Activated CD8-positive, alpha-beta memory T cell treated with anti-CD3 and anti-CD28 coated beads for 4 hours (primary cell): ENCODE measurements at places on chromosomes 3 and 15.

GRCh38 chr15:73631915-73632669 is 1.1 kb downstream of the NPTN start:
- DNase-seq, result no peak

- DNase-seq, result no peak
Observed at GRCh38 chr3:107392549-107393165, 15.4 kb downstream of the CCDC54 start.

DNA sequence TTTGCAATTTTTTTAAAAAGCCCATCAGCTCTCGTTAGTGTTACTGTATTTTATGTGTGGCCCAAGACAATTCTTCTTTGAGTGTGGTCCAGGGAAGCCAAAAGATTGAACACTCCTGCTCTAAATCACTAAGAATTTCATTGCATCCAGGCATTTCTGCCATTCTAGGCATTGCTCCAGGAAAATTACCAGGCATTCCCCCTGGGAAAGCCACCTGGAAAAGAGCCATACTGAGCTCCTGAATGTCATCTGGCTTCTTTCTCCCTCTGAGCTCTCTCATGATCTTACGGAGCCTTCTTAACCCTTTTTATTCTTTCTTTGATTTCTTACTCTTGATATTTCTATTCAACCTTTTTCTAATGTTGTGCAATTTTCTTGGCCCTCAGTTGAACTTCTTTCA is 202.2 kb downstream of the DOCK3 start:
- DNase-seq, result no peak

DNA sequence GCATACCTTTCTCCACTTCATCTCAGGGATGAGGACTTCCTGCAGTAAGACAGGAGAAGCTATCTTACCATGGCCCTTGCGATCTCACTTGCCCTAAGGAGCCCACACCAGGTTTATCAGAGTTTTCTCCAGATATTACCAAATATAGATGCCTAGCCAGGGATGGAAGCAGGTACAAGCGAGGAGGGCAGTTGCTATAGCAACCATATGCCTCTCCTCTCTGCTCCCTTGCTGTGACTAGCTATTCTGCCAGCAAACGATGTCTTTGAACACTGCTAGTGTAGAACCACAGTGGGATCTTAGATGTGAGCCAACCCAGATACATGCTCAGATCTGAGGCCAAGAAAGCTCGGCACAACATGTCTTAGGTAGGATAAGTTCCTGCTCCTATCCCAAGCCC is 33.9 kb downstream of the GRAMD2A start:
- DNase-seq, result no peak

- DNase-seq, result no peak
Observed at GRCh38 chr3:165883117-165883516, 45.9 kb upstream of the BCHE start.

DNA sequence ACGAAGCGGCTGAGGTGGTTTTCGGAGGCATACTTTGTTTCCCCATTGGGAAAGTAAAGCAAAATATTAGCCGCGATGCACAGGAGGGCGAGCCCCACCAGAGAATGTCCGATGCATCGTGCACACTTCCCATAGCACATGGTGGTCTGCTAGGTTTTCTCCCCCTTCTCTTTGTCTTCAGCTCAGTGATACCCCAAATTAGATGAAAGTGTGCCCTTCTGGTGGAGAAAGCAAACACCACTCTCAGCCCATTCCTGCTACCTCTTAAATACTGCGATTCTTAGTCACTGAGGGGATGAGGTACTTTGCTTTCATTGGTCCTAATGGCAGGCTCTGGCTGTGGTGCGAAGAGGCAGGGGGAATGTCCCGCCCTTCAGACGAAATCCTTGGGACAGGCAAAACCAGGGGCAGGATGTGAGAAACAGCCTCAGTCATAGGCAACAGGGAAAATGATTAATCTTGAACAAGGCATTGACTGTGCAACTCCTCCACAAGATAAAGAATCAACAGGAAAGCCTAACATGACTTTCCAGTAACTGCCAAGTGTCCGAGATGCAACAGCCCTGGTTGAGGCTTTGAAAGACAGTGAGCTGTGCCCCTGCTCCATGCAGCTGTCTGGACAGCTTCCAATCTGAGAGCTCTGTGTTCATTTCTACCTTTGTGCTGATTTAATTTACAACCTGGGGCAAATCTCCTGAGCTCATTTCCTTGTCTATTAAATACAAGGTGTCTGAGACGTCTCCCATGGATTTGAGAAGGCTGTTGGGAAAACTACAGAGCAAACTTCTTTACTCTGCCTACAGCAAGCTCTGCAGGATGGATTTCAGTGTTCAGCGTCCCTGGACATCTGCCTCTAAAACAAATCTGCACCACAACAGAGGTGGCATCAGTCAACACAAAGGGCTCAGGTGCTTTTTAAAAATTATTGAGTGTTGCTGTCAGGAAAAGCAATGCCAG is at the start of gene TM4SF1:
Gene TM4SF1 (minus strand): TSS at position 242 of the 957 bp plus-strand sequence. CDS start 102 bp downstream, at position 140.
- no peak for DNase-seq

DNA sequence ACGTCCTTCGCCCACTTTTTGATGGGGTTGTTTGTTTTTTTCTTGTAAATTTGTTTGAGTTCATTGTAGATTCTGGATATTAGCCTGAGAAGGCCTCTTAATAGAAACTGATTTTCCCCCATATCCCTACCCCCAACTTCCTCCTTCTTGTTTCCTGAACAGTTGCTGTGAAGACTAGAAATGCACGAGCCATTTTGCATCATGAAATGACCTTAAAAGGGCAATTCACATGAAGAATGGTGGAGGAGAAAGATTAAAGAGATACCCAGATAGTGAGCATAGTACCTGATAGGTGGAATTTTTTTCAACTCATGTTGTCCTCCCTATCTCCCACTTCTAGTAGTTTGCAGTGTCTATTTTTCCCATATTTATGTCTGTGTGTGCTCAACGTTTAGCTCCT is 55.2 kb upstream of the KCNH8 start:
- DNase-seq, result no peak
